Stimulated activated CD4-positive, alpha-beta T cell treated with anti-CD3 and anti-CD28 coated beads, Interleukin-4, amount 100 ng/mL, for 4 hours (primary cell): ENCODE measurements at places on chromosomes 2 and 18.
A peak's percentile ranks its signal among the peaks of the same experiment; 100 is the strongest.

- DNase-seq: peak; percentile 94
Observed at GRCh38 chr2:95165371-95166064, at the start of gene ZNF2. ZNF2 (plus strand) TSS chr2:95165809; CDS start chr2:95176227, 10,418 bp downstream.

DNA sequence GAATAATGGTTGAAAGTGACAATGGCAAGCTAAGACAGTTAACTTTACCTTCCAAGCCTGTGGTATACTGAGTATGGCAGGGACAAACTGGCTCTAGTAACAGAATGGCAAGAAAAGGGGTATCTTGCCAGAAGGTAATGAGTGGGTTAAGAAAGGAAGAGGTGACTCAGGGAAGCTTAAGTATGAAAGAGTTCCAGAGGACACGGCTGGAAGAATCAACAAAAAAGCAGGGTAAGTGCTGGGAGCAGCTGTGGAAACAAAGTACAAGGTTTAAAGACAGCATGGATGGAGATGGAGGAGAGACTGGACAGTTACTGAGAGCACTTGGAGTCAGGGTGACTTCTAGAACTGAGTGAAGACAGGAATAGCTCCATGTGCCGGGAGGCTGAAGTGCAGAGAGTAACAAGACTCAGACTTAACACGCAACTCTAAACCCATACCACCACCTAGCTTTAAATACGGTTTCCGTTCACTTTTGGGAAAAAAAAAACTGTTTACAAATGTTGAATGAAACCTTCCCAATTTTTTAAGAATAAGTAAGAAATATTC is 69.0 kb downstream of the REV1 start:
- DNase-seq: no peak

GRCh38 chr2:232541195-232541960 is 1.9 kb downstream of the CHRNG start:
- DNase-seq: no peak

GRCh38 chr2:189037518-189037917 is 63.3 kb downstream of the COL3A1 start:
- no peak for DNase-seq

- DNase-seq: no peak
Observed at GRCh38 chr2:3598197-3598910, 3.4 kb downstream of the COLEC11 start.

DNA sequence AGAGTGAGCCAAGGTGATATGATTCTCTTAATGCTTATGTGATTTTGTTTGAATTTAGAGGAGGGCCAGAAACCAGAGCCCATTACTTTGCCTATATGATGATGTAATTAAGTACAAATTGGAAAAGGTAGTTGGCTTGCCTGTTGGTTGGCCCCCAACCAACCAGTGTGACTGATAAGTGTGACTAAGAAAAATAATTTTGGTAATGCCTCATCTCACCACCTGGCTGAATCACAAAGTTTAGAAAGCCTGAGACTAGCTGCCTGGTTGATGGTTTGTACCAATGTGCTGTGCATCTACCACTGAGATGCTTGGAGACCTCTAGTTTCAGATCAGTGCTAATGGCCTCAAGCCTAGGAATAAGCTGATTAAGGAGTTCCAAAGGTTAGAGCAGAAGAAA is 338.7 kb downstream of the CDH2 start:
- no peak for DNase-seq

- no peak for DNase-seq
Observed at GRCh38 chr2:132731441-132731840, 61.4 kb upstream of the LYPD1 start.
